ENCODE measurements at places on chromosomes 3 and 15.

DNA sequence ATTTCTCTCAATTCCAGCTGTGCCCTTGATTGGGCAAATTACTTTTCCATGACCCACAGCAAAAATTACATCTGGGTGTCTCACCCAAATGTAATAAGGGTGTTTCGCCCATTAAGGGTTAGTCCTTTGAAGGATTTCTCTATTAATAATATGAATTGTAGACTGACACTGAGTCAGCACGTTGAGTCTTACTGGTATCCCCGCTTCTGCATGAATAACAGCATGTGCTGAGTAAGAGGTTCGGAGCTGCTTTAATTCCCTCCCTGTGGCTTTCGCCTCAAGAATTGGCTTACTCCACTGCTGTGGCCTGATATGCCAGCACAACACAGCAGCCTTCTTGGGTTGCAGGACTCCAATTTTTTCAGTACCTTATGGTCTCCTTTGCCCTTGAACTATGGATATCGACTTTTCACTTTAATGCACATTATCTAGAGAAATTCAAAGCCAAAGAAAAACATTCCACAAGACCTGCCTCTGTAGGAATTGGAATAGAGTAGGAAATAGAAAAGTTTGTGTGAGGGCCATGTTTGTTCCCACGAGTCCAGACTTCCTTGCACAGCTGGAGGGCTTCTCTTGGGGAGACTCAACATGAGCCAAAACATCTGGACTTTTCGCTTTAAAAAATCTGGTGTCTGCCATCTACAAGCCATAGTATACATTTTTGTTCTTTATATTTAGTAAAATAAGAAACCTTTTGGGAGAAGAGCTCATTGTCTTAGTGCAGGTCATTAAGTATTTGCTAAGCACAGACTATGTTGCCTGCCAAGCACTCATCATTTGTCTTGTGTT lies 20.7 kb upstream of the ERC2 start:
- DNase-seq, result no peak

DNA sequence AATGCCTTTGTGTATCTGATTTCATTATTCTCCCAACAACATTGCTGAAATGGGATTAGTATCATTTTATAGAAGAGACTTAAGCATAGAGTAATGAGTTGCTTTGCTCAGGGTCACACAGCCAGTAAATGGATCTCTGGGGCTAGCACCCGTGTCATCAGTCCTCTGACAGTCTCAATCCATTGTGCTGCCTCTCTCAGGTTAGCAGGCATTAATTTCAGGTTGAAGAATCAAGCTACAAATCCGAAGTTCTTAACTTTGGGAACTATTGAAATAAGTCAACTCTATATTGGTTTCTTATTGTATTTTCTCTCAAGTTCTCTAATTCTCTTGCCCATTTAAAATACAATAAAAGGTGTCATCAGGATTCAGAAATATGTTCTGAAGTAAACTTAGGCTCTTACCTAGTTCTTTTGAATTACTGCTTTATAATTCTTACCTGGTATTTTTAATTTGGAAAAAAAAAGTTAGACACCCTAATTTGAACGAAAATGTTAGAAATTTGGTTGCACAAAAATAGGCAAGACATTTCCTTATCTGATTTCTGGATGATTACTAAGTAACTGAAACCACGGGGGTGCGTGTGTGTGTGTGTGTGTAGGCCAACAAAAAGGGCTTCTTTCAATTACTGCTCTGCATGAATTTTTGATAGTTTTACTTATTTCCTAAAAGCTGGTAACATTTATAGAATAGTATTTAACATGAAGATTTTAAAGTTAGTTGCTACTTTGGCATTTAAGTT lies 189.8 kb downstream of the MBNL1 start:
- no peak for DNase-seq

GRCh38 chr3:124928333-124929202 lies 6.0 kb downstream of the MUC13 start:
- peak; percentile 24 for DNase-seq

DNA sequence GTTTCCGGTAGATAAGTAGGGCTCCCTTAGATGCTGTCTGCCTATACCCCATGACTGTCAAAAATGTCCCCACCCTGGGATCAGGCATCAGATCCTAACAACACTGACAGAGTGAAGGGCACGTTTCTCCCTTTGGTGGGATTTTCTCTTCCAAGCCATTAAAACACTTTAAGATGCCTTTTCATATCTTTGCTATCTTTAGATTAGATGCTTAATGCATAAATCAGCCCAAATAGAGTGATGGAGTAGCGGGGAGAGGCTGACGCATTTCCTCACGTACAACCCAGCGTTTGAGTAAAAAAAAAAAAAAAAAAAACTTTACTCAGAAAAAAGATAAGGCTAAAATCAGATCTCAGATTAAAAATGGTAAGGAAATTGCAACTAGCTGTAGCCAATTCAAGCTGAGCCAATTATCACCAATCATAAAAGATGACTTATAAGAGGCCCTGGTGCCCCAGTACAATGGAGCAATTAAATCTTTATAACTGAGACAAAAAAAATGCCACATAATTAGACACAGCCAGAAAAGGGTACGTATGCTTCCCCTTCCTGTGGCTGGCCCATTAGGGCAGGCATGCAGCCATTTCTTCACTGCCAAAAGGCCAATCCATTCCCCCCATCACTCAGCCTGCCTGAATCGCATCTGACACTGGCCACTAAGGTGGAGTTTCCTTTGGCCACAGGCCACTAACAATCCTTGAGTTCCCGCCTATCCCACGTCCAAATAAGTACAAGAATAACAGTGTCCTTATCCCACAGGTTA lies 45.0 kb downstream of the RFTN1 start:
- DNase-seq, result no peak

DNA sequence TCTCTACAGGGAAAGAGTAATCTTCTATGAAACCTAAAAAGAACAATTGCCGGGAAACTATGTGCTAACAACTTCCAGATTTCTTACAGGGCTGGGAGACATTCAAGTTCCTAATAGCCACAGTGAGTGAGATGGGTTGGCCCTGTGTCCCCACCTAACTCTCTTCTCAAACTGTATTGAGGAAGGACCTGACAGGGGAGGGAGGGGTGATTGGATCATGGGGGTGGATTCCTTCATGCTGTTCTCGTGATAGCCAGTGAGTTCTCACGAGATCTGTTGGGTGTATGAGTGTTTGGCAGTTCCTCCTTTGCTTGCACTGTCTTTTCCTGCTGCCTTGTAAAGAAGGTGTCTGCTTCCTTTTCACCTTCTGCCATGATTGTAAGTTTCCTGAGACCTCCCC lies 958.7 kb downstream of the AGBL1 start:
- no peak for DNase-seq

DNA sequence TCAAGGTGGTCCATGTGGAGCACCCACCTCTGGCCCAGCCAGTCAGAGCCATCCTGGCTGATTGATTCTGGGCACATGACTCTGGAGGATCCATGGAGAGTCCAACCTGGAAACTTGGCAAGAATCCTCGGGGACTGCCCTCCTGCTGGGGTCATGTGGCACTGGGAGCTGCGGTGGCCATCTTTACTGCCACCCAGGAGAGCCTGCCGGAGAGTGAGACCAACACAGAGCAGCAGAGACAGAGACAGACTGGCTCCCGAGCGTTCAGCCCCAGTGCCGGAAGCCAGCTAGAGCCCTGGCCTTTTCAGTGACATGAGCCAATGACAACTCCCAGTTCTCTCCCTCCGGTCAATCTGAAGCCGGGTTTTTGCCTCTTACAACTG lies 11.5 kb upstream of the GATA2 start:
- no peak for DNase-seq

- no peak for DNase-seq
Measured at GRCh38 chr3:35744419-35744818, 105.1 kb downstream of the ARPP21 start.

GRCh38 chr3:7272203-7272602 lies 411.3 kb downstream of the GRM7 start:
- DNase-seq, result no peak

- no peak for DNase-seq
Measured at GRCh38 chr3:180325958-180326357, 276.0 kb upstream of the TTC14 start.

GRCh38 chr3:65960087-65960486 lies 78.6 kb downstream of the MAGI1 start:
- no peak for DNase-seq

- DNase-seq, result no peak
Measured at GRCh38 chr3:63940389-63940757, 28.2 kb upstream of the SCAANT1 start.

- no peak for DNase-seq
Measured at GRCh38 chr3:170752571-170753155, 117.3 kb downstream of the RPL22L1 start.

GRCh38 chr3:142356818-142357217 lies 91.0 kb downstream of the XRN1 start:
- DNase-seq, result no peak

GRCh38 chr3:128878011-128878457 lies 1.4 kb upstream of the ACAD9 start:
- DNase-seq, result no peak

DNA sequence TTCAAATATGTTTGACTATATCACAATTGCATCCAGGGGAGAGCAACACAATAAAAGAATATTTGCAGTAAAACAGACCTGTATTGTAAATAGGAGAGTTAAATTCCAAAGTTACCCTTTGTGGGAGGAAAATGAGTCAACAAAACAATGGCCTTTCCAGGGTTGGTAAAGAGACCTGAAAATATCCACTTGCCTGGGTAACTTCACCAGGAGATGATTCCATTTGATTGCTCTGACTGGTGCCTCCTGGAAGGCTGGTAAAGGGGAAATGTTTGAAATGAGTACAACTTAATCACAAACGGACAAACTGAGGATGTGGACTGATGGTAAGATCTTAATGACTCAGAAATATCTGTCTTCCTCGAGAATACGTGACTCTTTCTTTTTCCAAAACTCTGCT lies 43.6 kb upstream of the SRGAP3 start:
- no peak for DNase-seq

GRCh38 chr15:34927726-34928125 lies 41.8 kb downstream of the AQR start:
- DNase-seq, result no peak

DNA sequence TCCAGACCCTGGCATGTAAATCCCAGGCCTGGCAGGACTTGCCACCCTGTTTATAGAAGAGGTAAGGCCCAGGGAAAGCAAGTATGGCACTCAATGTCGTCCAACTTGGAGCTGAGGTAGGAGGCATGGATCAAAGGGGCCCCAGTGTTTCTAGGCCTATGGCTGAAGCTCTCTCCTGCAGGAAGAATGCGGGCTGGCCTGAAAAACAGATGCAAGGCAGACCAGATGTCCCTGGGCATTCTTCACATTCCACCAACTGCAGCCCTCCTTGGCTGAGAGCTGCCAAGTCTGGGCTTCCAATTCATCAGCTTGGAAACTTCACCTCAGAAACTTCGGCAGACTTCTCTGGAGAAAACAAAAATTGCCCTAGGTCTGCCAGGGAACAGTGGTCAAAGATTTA lies 22.2 kb downstream of the MESD start:
- no peak for DNase-seq

GRCh38 chr3:39166932-39167532 lies 13.6 kb upstream of the CSRNP1 start:
- DNase-seq, result no peak

GRCh38 chr3:138326866-138327595 lies 2.6 kb downstream of the NME9 start:
- DNase-seq, result no peak

- no peak for DNase-seq
Measured at GRCh38 chr15:92161039-92161670, 232.5 kb upstream of the ST8SIA2 start.

DNA sequence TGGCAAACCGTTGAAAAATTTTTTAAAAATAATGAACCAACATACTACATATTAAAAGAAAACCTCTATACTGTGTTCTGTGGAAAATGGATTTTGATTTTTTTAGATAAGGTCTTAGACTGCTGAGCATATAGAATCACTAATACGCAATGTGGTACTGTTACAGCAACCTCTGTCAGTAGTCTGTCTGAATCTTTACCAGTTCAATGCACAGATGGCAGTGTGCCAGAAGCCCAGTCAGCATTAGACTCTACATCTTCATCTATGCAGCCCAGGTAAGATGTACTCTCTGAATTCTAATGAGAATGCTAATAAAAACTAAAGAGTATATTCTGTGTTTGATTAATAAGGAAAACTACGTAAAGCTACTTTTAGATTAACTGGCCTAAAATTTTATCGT lies 31.3 kb upstream of the FAH start:
- DNase-seq, result no peak

- DNase-seq, result no peak
Measured at GRCh38 chr15:40806672-40807027, 239 bp upstream of the ZFYVE19 start.

DNA sequence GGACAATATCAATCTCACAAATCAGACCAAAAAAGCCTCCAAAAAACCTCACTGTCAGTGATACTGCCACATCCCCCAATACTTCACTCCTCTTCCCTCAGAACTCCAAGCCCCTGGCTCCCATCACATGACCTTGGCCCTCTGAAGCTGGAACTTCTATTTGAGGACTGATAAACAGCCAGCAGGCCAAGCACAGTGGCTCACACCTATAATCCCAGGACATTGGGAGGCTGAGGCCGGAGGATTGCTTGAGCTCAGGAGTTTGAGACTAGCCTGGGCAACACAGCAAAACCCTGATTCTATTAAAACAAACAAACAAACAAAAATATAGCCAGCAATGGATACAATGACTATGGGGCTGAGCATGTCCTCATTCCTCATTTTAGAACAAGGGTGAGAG lies 55.2 kb downstream of the MAP4 start:
- DNase-seq, result no peak

GRCh38 chr15:55060836-55061235 lies 135.9 kb downstream of the RSL24D1 start:
- DNase-seq, result no peak

DNA sequence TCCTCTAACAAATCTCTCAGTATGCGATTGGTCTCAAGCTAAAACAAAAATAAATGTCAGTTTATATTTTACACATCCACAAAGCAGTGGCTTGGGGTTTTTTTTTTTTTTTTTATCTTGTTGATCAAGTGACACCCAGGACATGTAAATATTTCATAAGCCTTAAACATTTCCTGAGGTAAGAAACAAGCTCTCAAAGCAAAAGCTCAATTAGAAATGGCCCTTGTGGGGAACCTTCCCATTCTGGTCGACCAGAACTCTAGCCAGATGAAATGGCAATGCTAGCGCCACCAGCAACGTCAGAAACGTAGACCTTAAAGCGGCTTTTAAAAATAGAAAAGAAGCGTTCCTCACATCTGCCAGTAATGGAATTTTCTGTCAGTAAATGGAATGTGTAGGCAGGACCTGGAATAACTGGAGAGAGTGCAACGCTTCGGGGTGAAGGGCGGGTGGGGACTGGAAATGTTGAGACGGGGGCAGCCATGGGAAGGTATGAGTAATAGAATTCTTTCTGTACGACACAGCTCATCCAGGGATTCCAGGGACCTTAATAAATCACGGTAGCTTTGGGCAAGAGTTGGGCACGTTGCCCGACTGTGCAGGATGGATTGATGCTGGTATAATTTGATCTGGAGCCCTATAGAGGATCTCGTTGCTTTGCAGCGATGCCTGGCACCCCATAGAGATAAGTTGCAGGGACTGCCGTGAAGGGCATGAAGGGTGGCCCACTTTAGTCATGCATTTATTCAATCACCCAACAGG lies 44.4 kb downstream of the BTD start:
- DNase-seq, result no peak

GRCh38 chr3:80770106-80771074 lies 991.1 kb downstream of the GBE1 start:
- no peak for DNase-seq

- DNase-seq, result peak; percentile 38
Measured at GRCh38 chr15:91032919-91033803, 10.8 kb upstream of the VPS33B start.

GRCh38 chr3:109825971-109826810 lies 488.8 kb upstream of the DPPA4 start:
- no peak for DNase-seq

Data from stimulated activated CD4-positive, alpha-beta T cell treated with anti-CD3 and anti-CD28 coated beads, Interleukin-15, amount 100 ng/mL, for 48 hours (primary cell).